GM13976 (cell line): ENCODE measurements at places on chromosomes 2 and 18.

DNA sequence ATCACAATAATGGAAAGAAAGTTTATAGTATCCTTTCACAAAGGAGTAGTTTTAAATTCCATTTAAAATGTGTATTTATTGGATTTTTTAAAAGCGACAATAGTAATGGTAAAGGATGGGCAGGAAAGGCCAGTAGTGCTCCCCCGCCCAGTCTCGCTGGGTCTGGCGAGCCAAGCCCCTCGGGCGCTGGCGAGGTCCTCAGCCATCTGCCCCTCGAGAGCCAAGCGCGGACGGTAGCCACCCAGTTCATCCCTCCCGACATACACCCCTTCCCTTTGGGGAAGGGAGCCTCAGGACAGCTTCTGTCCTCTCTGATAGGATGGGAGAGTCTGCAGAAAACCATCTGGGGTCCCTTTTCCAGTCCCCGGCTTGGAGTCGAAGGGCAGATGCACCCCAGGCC lies 45.2 kb downstream of the BOLA3 start:
- no peak for DNase-seq

DNA sequence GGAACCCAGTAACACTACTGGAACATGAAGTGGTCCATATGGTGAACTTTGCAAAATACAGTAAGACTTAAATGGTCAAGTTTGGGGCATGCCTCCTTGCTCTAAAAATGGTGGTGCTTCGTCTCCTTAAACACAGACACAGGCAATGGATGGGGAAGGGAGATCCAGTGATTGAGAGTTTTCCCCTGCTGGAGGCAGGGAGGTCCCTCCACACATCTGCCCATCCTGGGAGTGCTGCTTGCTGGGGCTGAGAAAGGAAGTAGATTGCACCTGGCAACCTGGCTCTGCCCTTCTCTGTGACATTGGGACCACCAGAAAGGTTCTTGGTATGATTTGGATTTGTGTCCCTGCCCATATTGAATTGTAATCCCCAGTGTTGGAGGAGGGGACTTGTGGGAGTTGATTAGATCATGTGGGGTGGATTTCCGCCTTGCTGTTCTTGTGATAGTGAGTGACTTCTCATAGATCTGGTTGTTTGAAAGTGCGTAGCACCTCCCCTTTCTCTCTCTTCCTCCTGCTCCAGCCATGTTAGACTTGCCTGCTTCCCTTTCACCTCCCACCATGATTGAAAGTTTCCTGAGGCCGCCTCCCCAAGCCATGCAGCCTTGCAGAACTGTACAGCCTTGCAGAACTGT lies 35.4 kb upstream of the SKOR2 start:
- no peak for DNase-seq

GRCh38 chr2:11540148-11540995 lies 6.5 kb downstream of the GREB1 start:
- DNase-seq: no peak

DNA sequence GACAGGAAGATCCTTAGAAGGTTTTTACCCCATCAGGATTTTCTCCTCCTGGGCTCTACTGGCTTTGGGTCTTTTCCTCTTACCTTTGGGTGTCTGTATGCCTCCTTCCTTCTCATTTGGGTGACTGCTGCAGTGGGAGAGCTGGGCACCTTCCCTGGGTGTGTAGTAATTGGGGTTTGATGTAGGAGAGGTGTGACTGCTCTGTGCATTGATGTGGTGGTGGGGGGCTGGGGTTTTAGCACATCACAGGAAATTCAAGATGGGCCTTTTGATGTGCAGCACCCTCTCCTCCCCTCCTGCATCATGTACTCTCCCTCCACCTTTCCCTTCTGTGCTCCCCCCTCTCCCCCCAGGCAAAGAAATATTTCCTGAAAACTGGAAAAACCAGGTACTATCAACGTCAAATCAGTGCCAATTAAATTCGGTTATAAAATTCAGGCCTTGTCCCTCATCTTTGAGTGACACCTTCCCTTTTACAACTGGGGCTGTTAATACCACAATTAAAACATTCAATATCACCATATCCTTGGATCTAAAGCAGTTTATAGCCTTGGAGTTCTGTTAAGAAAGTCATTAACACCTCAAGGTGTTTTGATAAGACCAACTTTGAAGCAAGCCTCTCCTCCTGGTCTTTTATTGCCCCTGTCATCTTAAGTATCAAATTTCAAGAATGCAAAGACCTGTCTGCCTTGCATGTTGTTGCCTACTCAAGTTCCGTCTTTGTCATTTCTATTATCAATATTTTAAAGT lies 23.3 kb downstream of the EDAR start:
- DNase-seq: no peak

DNA sequence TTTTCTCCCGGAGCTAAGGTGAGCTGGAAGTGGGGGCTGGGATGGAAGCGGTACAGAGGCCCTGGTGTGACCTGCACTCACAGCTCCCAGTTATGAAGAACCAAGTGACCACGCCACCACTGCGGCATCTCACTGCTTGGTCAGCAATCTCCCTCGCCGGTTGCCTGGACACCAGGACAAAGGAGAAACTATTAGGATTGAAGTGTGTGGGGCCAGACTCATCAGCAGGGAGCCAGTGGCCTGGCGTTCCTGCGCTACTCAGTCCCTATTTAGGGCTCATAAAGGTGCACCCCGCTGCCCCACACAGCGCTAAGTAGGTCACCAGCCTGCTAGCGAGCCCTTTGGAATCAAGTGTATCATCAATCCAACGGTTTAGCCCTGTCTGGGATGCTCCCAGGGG lies 82.9 kb downstream of the ZCCHC2 start:
- DNase-seq: no peak

- DNase-seq: no peak
These were observed 62.9 kb downstream of the VRK2 start for GRCh38 chr2:58109481-58109880.
